ENCODE measurements at places on chromosomes 6 and 20.

GRCh38 chr20:41616228-41616627, 1.9 kb downstream of the CHD6 start:
- no peak for DNase-seq

DNA sequence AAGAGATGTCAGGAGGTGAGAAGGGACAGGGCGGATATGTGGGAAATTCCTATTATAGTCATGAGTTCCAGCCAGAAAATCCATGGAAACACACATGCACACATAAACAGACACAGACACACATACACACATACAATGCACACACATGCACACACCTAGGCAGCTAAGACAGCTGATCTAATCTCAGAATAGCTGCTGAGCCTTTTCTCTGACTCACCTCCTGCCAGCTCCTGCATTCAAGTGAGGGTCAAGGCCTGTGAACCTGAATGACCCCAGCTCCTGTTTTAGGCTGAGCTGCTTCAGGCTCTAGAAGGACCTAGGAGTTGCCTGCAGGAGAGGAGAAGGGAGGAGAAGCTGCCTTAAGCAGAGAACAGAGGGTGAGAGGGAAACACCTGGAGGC, 21.6 kb upstream of the RAET1L start:
- peak; percentile 26 for DNase-seq

DNA sequence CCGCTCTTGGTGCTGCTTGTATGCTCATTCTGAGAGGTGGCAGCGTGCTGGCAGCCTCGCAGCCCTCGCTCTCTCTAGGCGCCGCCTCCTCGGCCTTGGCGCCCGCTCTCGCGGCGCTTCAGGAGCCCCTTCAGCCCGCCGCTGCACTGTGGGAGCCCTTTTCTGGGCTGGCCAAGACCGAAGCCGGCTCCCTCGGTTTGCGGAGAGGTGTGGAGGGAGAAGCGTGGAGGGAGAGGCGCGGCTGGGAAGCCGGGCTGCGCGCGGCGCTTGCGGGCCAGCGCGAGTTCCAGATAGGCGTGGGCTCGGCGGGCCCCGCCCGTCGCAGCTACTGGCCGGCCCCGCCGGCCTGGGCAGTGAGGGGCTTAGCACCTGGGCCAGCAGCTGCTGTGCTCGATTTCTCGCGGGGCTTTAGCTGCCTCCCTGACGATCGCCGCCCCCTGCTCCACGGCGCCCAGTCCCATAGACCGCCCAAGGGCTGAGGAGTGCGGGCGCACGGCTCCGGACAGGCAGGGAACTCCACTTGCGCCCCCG, 19.5 kb upstream of the FAM8A1 start:
- peak; percentile 75 for DNase-seq

GRCh38 chr6:158756977-158757752, 62.0 kb downstream of the EZR start:
- DNase-seq, result no peak

DNA sequence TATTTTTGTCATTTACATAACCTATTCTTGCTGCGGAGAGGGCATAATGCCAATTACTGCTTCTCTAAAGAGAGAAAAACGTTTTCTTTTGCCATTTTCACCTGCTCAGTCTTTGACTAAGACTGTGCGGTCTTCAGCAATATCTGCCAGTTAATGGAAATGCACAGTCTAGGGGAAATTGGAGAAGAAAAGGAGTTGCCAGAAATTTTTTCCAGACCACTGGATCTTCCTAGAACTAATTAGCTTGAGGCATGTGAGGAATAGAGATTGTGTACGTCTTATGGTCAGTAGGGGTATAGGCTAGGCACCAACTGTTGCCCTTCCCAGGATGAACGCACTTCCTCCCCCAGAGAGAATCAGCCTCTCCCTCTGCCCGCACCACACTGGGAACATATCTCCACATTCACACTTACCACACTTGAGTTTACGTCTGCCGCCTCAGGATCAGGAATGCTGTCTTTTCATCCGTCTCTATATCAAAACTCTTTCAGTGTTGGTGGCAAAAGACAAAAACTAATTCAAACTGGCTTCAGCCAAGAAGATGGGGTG, 67.9 kb upstream of the E2F3 start:
- no peak for DNase-seq

- DNase-seq, result peak; percentile 81
Observed at GRCh38 chr6:35343092-35343834, 905 bp downstream of the PPARD start.

DNA sequence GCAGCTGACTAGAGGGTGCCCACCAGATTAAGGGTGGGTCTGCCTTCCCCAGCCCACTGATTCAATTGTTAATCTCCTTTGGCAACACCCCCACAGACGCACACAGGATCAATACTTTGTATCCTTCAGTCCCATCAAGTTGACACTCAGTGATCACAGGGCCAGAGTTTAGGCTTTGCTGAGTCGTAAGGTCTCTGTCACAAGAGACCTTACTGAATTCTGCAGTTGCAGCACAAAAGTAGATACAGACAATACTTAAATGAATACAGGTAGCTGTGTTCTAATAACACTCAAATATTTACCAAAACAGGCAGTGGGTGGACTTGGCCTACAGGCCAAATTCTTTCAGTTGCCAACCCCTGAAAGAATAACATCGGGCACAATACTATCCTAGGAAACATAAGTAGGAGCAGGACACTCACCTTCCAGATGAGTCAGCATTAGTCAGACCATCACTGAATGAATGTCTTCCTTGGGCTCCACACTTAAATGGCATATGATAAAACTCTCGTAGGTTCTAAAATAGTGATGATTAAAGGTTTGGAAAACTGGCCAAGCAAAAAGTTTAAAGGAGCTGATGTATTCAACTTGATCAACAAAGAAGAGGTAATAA, 190.0 kb downstream of the UBE3D start:
- no peak for DNase-seq

DNA sequence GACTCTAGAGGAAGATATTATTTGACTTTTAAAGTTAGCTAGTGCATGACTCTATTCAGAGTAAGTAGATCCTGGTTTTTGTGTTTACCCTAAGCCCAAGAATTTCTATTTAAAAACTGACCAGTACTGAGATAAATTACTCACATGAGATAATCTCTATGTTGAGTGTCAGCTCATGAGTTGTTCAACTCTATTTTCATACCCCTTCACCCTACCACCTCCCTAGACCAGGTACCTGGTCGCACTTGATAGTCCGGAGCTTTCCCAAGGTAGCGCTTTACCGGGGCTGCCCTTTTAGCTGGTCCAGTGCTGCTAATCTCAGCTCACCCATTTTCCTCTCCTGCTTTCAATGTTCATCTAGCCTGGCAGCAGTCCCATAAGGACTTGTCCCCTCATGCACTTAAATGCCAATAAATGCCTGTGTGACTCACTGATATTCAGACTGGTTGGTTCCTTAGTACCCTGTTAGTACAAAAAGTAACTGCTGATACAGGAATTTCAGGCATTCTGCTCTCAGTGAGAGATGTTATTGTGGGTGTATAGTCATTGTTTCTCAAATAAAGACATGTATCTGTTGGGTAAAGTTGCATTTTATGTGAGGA, 503.9 kb downstream of the ADGRB3 start:
- DNase-seq, result no peak

DNA sequence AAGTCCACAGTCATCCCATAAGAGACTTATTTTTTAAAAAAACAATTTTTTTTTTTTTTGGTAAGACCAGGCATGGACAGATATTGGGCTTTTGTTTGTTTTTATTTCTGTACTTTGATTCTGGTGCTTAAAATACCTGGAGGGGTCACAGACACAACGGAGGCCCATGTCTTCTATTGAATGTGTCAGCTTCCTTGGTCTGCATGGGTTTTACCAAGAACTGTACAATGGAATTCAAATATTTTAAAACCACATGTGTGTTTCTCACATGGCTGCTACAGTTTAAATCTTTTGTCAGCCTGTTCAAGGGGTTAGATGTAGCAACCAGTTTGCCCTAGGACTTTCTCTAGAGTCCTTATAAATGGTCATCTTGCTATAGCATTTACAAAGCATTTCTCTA, 139.8 kb downstream of the SOX4 start:
- DNase-seq, result no peak

GRCh38 chr20:17909869-17910321, 58.7 kb downstream of the SNX5 start:
- DNase-seq, result peak; percentile 20

- no peak for DNase-seq
Observed at GRCh38 chr20:12748359-12748994, 260.3 kb upstream of the SPTLC3 start.

GRCh38 chr6:105536961-105537360, 134.1 kb upstream of the PREP start:
- DNase-seq, result no peak

DNA sequence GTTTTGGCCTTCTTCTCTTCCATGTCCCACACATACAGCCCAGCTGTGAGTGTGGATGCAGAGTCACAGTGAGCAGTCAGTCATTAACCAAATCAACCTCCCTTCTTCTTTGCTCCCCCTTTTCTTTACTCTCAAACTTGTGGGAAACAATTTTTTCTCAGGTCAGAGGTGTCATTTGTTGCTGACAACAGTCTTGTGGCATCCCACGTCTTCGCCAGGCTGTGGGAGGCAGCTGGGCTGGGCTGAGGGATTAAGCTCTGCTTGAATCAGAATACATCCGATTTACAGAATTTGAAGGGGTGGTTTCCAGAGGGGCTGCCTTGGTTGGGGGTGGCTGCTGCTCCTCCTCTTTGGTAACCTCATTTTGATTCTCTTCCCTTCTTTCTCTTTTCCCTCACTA, 40.5 kb downstream of the SCGN start:
- no peak for DNase-seq

DNA sequence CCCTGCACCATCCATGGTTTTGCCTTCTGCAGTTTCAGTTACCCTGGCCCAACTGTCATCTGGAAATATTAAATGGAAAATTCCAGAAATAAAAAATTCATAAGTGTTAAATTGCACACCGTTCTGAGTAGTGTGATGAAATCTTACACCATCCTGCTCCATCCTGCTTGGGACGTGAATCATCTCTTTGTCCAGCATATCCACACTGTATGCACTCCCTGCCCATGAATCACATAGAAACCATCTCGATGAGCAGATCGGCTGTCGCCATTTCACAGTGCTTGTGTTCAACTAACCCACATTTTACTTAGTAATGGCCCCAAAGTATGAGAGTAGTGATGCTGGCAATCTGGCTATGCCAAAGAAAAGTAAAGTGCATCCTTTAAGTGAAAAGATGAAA, 105.9 kb upstream of the ID4 start:
- DNase-seq, result no peak

GRCh38 chr6:4567141-4567540, 209.1 kb upstream of the CDYL start:
- DNase-seq, result no peak

DNA sequence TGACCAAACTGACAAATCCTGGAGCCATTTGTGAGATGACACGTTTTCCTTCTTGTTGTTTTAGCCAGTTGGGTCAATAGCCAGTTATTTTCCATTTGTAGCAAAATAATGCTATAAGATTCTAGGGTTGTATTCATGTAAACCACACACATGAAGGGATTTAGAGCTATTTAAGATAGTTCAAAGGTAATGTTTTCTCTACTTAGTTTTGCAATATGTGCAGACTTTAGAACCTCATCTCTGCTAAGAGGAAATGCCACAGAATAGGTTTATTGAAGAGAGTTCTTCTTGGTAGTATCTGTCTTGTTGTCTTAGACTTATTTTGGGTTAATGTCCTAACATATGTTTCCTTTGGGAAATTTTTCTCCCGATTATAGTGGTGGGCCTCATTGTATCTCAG, 213.5 kb upstream of the RIMS1 start:
- no peak for DNase-seq

DNA sequence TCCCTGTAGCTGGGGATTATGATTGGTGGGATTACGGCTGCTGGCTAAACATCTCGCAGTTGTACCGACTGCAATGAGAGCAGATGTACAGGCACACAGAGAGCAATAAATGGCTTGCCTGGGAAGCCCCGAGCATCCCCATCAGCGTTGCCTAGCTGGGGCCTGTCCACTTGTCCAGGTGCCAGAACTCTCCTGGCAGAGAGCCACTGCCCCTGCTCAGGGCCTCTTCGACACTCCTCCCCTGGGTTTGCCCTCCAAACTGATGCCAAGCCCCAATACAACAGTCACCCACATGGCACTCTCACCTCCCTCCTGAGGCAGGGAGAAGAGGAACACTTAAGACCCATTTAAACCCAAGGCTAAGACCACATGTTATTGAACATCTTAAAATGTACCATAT, 715.1 kb downstream of the PTPRT start:
- no peak for DNase-seq

Measured in sigmoid colon (tissue), 7 donors.